ENCODE measurements at places on chromosomes 4 and X. TPM values are rescaled to one million over a fixed set of nuclear protein-coding genes. Genes with fewer than 3 reads are reported as not detected.

The SPANXB1 gene
- total RNA-seq: not detected

The ARHGAP6 gene
- not detected for total RNA-seq

The MSANTD1 gene
- total RNA-seq: not detected

The OFD1 gene
- total RNA-seq: 26.9 TPM

The GAGE12J gene
- not detected for total RNA-seq
